ENCODE measurements at places on chromosomes 13 and 19. TPM values are rescaled to one million over a fixed set of nuclear protein-coding genes. Genes with fewer than 3 reads are reported as not detected.

DNA sequence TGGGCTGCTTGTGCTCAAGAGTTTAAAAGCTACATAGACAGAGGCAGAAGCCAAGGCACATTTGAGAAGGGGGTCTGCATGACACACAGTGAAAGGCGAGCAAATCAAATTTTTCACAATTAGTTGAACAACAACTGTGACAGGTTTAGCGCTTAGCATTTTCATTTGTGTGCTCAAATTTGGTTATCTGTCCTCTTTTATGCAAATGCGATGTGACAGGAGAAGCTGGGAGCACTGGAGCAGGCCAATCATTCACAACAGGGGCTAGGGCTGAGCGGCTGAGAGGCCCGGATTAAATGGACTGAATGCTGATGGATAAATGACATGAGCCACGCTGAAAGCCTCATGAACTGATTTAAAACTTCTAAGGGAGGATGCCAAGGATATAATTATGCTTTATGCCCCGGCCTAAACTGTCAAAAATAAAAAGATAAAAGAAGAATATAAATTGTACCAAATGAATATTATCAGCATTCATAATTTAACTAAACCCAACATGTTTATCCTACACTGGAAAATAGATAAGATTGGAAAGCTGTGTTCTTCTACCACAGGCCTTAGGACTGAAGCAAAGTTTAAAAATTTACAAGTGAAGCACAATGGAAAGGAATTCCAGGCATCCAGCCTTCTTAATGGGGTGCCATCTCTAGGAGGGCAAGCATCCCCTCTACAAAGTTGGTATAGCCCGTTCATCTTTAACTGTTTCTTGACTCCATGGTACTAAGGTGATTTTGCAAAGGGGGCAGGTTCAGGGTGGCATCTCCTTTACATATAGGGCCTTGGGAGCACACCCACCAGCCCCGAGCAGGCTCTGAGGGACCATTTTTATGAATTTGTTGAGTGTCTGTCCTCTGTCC is 117.9 kb downstream of the RBM26 start:
- no peaks in the 10 kb centered on the region for H3K36me3 ChIP-seq
- H3K4me3 ChIP-seq, result no peak overlapping the region
- no peak for DNase-seq
- no peaks in the 10 kb centered on the region for H3K4me1 ChIP-seq
- no peak overlapping the region for H3K27ac ChIP-seq
- no peaks in the 10 kb centered on the region for H3K27me3 ChIP-seq

DNA sequence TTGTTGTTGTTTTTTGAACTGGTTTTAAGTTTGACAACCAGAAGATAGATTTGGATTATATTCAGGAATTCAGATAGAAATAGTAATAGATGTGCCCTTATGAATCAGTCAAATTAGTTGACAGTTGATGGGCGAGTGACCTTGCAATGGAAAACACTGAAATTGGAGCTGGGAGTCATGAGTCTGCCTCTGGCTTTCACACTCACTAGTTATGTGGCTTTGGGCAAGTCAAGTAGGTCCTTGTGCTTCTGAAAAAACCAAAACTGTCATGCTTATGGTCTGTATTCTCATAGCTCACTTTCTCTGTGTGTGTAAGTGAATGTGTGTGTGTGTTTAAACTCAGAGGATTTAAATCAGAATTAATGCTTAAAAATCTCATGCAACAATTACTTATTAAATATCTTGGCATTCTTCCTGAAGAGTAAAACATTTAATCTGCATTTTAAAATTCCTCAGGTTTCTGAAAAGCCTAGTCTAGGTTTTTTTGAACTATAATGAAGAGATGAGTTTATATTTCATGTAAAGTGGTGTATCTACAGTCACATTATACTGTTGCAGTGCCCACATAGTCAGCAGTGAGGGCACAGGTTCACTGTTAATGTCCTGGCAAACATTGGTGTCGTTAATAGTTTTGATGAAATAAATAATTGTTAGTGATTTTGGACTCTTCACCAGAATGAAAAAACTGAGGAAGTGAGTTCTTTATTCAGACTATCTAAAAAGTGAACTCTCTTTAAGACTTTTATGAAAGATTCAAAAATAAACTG is 32.5 kb downstream of the UCHL3 start:
- no peak for DNase-seq
- no peak overlapping the region for H3K27ac ChIP-seq
- no peaks in the 10 kb centered on the region for H3K4me1 ChIP-seq

GRCh38 chr13:29953542-29953941 is 103.1 kb upstream of the UBL3 start:
- DNase-seq, result no peak
- H3K27me3 ChIP-seq, result no peaks in the 10 kb centered on the region
- no peak overlapping the region for H3K4me3 ChIP-seq

DNA sequence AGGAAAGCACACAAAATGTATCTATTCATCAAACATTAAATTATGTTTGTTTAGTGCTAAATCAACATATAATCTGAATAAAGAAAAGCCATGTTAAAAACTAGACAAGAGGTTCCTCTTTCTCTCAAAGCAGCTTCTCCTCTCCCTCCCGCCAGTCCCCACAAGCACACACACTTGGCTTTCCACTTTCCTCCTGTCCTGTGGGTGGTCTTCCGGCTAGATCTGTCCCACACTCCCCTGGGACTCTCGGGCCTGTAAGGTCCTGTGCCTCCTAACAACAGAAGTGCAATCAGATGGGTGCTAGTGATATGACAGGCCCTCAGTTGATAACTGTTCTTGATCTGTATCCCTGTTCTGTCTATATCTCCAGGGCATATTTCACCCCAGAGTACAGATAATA is 45.6 kb upstream of the RAP2A start:
- DNase-seq, result no peak
- no peaks in the 10 kb centered on the region for H3K36me3 ChIP-seq
- no peaks in the 10 kb centered on the region for H3K27me3 ChIP-seq
- no peak overlapping the region for H3K27ac ChIP-seq
- H3K4me1 ChIP-seq, result peaks cover 11% of the 10 kb centered on the region

The SBK3 gene
- total RNA-seq, result not detected

The ZNF556 gene
- total RNA-seq, result not detected

GRCh38 chr13:44627441-44627840 is 51.3 kb upstream of the TSC22D1 start:
- DNase-seq, result no peak
- no peaks in the 10 kb centered on the region for H3K4me1 ChIP-seq
- no peak overlapping the region for H3K4me3 ChIP-seq
- H3K27me3 ChIP-seq, result no peaks in the 10 kb centered on the region
- no peak overlapping the region for H3K27ac ChIP-seq
- H3K36me3 ChIP-seq, result no peaks in the 10 kb centered on the region

DNA sequence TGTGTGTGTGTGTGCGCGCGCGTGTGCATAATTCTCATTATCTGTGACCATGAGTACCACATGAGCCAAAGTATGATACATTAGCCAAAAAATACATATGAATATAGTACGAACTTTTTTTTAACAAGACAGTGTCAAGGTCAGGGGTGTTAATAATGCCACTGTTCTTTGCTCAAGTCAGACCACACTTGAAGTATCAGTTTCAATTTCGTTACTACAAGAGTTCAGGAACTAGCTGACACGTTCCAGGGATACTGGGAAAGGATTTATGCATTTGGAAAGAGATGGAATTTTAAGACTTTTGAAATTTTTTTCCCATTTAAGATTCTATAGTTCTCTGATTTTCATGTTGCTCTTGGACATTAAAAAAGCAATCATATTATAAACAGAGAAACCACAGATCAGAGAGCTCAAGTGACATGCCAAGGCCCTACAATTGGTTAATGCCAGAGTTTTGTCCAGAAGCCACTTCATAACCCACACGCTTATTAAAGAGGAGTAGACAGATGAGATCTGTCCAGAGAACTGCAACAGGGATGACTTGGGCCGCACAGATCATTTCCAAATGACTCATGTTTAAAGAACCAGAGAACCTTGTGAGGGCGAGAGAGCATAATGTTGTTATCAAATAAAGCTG is 718.8 kb upstream of the SGCG start:
- H3K4me3 ChIP-seq, result no peak overlapping the region
- H3K36me3 ChIP-seq, result no peaks in the 10 kb centered on the region

Data from body of pancreas (tissue), 4 donors.